IMR-90 (cell line): ENCODE measurements at places on chromosomes 2 and 18.

- DNase-seq = no peak
Observed at GRCh38 chr2:236790963-236791362, 221.3 kb downstream of the ACKR3 start.

- no peak for DNase-seq
Observed at GRCh38 chr18:6666012-6666685, 63.4 kb upstream of the ARHGAP28 start.

GRCh38 chr18:26215247-26215970 lies 10.8 kb upstream of the TAF4B start:
- DNase-seq = no peak

GRCh38 chr2:127719301-127720218 lies 18.3 kb downstream of the SFT2D3 start:
- DNase-seq = no peak

DNA sequence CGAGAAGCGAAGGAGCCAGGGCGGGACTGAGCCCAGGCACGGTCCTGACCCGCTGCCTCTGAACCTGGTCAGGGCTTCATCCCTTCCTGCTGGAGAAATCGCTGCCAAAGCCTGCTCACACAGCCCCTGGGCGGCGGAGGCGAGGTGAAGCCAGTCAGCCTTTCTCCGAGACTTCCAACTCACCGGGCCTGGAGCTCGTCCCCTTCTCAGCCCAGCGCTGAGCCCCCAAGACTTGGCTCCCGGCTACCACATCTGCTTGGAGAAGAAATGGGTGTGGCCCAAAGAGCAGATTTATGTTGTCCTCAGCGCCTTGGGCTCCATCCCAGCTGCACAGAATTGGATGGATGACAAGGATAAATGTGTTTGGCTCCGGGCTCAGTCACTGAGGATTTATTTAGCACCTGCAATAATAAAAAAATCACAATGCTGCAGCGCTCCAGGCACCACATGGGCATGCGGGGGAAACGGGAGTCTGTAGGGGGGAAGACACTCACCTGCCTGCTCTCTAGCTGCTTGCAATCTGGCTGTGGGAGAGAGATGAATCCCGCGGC lies 64.9 kb downstream of the ACTR2 start:
- no peak for DNase-seq

DNA sequence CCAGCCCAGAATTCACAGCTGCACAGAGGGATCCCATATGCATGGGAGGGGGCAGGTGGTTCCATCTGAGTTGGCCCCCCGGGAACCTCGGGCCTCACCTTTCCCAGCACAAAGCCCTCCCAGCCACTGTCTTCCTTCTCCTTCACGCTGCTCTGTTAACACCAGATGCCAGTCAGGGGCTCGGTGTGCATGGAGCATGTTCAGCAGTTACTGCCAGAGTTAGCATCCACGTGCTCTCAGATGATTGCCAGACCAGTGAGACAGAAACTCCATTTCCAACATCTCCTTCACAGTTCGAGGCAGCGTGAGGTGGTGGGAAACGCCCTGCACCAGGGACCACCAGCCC lies 101.0 kb downstream of the PTGR3 start:
- no peak for DNase-seq

- no peak for DNase-seq
Observed at GRCh38 chr18:36028859-36029258, 38.5 kb downstream of the RPRD1A start.

GRCh38 chr18:56314396-56314795 lies 324.0 kb downstream of the TXNL1 start:
- DNase-seq = peak; percentile 18

GRCh38 chr2:43109261-43109743 lies 117.1 kb downstream of the ZFP36L2 start:
- no peak for DNase-seq

DNA sequence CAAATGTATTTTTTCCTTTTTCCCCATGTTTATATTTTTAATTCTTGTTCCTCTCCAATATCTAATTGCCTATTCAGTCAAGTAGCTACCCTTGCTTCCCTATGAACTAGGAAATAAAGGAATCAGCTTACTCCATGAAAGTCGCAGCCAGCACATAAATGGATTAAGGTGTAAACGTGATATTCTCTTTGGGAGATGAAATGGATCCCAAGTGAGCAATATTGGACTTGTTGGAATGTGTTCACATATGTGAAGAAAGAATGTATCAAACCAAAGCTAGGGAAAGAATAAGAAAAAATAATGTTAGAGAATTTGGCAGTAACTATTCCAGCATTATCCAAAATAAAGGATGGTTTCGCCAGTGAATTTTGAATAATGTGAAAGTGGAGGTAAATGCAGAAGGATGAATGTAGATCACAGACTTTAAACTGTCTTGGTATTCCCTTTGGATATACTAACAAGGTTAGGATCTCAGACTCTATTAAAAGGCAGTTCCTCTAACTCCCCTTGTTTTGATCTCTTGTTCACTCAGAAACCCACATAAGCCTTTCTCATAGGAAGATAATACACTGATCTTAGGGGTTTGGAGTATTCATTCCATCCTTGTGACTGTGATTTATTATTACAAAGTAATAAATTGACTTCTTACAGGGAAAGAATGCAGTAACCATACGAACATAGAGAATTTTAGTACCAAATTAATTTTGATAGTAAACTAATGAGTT lies 208.1 kb downstream of the BABAM2 start:
- no peak for DNase-seq

- no peak for DNase-seq
Observed at GRCh38 chr2:85485815-85486214, 53.2 kb upstream of the MAT2A start.

DNA sequence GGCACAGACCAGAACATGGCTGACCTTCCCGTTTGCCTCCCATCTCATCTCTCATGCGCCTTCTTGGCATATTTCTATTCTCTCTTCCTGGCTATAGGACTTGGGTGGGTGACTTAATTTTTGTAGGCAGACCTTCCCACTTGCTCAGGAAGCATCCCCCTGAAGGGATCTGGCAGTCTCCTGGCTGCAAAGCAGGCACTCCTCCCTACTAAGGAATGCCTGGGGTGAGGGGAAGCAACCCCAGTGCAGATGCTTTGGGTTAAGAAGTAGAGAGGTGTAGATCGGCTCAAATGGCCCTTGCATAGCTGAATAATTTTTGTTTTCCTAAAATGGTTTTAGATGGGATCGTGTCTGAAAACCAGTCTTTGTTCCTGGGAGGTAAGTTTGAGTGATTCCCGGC lies 17.6 kb downstream of the MCFD2 start:
- no peak for DNase-seq

- no peak for DNase-seq
Observed at GRCh38 chr2:67338601-67339233, 58.4 kb upstream of the ETAA1 start.

DNA sequence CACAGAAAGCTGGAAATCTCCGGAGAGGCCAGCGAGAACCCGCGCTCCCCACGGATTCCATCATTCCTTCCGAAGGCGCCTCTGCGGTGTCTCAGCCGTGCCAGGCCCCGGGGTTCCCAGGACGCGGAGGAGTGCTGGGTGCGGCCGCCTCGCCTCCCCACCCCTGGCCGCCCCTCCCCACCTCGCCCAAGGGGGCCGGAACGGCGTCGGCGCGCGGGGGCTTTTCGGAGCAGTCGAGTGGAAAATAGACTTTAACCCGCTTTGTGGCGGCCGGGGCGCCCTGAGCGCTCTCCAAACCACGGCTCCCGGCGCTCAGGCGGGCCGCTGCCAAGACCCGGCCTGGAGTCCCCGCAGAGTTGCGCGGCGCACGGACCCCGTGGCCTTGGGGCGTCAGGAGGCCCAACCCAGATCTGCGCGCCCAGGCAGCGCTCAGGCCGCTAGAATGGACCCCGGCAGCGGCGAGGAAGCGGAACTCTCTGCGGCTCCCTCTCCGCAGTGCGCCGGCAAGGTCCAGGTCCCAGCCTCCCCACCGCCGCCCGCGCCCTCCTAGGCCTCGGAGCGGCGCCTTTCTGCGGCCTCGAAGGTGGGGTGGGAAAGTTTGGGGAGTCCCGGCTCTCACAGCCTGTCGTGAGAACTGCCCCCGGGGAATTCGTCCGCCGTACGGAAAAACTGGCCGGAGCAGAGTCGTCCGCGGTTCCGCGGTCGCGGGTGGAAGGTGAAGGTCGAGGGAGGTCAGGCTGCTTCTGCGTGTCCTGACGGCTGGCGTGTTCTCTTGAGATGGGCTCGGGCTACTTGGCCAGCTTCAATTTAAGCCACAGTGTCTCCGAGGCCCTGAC lies 1.2 kb upstream of the EMX1 start:
- no peak for DNase-seq

- peak; percentile 64 for DNase-seq
Observed at GRCh38 chr18:49340446-49340845, 120.0 kb downstream of the DYM start.

DNA sequence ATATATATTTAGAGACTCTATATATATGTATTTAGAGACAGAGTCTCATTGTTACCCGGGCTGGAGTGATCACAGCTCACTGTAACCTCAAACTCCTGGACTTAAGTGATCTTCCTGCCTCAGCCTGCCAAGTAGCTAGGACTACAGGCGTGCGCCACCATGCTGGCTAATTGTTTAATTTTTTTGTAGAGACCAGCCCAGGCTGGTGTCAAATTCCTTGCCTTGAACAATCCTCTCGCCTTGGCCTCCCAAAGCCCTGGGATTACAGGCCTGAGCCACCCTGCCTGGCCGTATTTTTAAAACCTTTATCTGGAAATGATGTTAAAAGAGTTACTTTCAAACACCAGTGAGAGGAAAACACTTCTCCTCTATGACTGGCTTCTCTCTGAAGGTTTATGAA lies 30.9 kb upstream of the PGAP1 start:
- DNase-seq = no peak

DNA sequence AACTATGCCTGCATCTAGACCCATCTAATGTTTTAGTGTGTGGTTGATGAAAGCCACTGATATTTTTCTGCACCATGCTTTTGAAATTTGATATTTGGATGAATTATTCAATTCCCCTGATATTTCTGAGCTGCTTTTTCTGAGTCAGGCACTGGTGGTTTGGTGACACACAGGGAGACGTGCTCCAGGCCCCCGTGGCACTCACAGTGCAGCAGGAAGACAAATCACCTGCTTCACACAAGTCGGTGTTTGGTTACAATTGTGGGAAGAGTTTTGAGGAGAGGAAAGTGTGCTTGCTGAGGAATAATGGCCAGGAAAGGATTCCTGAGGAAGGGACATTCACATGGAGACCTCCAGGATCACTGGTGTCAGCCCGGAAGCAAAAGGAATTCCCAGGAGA lies 179.7 kb downstream of the ACKR3 start:
- peak; percentile 46 for DNase-seq

GRCh38 chr18:39840406-39840805 lies 2114.6 kb upstream of the PIK3C3 start:
- peak; percentile 49 for DNase-seq
